ENCODE measurements at places on chromosomes 2 and 18. TPM values are rescaled to one million over a fixed set of nuclear protein-coding genes. Genes with fewer than 3 reads are reported as not detected.

Gene ARHGEF4
- 2.6 TPM for total RNA-seq

Gene GLI2
- total RNA-seq, result 2.4 TPM

Gene ALPP
- total RNA-seq, result not detected

Gene KLF7
- 13.5 TPM for total RNA-seq

Gene FNDC4
- 1.9 TPM for total RNA-seq

Gene KCNE4
- total RNA-seq, result 0.84 TPM

Gene IKZF2
- 11.6 TPM for total RNA-seq
